T-helper 1 cell (primary cell): ENCODE measurements at places on chromosomes 7 and 10.
A peak's percentile ranks its signal among the peaks of the same experiment; 100 is the strongest.

- no peak for DNase-seq
Observed at GRCh38 chr7:7505915-7506314, 29.8 kb downstream of the COL28A1 start.

GRCh38 chr7:133293384-133294160 lies 40.7 kb downstream of the EXOC4 start:
- no peak for DNase-seq

GRCh38 chr7:85224171-85224570 lies 37.3 kb upstream of the SEMA3D start:
- no peak for DNase-seq

GRCh38 chr10:132912713-132913558 lies 29.4 kb downstream of the CFAP46 start:
- no peak for DNase-seq

- no peak for DNase-seq
Observed at GRCh38 chr10:95389982-95390381, 99.2 kb upstream of the PDLIM1 start.

GRCh38 chr10:107011105-107011504 lies 153.4 kb downstream of the SORCS1 start:
- no peak for DNase-seq

- no peak for DNase-seq
Observed at GRCh38 chr7:94602181-94602580, 53.8 kb downstream of the SGCE start.

DNA sequence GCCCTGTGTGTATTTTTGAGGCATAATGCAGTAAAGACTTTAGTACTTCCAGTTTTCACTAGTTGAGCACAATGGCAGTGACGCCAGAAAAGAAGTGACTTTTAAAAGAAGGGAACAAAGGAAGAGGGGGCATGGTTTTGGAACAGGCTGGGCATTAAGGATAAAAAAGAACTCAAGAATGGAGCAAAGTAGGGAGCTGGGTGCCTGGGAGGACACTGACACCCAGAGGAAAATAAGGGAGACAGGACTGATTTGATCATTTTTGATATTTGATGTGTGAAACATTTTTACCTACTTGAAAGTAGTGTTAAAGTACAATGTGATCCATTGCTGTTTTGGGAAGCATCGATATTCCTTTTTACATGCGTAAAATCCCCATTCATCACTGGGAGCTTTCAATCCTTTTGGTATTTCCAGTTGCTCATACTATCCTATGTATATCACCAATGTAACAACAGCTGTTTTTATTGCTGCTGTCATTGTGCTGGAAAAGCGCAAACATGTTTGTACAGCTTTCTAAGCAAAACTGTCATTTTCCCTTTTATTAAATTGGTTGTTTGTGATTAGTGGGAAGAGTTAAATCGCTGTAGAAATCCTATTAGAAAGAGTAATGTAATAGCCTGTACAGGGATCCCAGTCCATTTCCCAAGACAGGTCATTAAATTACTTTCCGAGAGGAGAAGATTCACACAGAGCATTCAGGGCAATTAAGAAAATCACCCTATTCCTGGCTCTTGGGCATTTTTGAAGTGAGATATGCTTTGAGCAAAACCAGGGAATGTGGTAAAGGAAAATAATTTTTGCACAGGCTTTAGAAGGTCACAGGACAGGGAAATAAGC lies 85.2 kb downstream of the ADAM12 start:
- no peak for DNase-seq

GRCh38 chr7:90666186-90666585 lies 70.1 kb downstream of the CDK14 start:
- no peak for DNase-seq

- DNase-seq: no peak
Observed at GRCh38 chr10:6423413-6424170, 156.5 kb downstream of the PRKCQ start.

DNA sequence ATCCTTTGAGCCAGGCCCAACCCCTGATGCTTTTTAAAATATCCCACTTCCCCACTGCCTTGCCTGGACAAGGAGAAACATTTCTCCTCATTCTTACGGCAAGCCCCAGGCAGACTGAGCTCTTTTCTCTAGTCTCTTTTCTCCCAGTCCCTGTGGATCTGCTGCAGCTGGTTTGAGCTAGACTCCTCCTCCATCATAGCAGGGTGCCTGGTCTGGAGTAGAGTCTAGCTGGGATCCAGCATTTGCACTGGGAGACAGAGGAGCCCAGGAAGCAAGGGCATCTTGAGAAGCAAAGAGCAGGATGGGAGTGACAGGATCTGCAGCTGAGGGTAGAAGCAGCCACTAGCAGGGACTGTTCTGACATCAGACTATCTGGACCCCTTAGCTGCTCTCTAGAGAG lies 562.3 kb upstream of the COBL start:
- no peak for DNase-seq

- no peak for DNase-seq
Observed at GRCh38 chr7:51311166-51311565, 5.4 kb downstream of the COBL start.

- DNase-seq: no peak
Observed at GRCh38 chr10:90047243-90047729, 345.9 kb downstream of the KIF20B start.

DNA sequence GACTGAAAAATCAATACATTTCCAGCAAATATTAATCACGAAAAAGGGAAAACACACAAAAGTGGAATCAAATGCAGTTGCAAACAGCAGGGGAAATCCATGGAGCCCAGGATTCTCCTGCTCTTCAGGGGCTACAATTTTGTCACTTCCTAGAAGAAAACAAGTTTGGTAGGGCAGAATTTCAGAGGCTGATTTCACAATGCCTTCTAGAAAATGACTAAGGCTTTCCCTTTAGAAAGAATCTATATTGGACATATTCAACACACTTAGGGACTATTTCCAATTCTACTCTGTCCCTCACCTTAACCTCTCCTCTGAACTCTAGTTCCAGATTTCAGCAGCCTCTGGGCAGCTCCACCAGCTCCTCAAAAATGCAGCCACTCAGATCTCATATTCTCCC lies 111.3 kb downstream of the HECTD2 start:
- DNase-seq: no peak

DNA sequence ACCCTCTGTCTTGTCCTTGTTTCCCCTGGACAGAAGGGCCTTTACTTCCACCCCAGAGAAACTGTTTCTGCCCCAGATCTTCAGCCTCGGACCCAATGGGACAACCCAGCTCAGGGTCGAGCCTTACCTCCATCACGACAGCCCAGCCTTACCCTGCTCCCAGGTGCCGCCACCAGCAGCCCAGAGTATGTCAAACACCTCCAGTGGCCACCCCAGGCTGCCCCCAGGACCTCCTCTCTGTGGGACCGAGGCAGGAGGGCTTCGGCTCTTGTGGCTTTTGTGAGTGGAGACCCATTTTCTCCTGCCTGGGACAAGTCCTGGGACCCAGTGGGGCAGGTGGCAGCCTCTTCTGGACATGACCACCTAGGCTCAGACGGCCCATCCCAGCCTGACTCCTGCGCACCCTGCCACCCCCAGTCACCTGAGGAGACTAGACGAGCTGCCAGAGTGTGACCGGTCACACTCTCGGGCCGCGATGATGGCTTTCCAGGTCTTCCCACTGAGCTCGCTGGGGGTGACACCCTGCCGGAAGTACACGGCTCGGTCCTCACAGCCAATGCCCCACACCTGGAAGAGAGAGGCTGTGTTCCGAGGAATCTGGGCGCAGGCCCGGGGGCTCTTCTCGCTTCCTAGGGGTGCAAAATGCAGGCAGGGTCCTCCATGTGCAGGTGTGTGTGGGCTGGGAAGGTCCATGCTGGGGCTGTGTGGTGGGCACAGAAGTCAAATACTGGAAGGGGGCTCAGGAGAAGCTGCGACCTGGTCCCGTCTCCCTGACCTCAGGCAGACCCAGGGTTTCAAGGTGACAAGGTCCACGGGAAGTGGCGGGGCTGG lies 15.5 kb downstream of the TECPR1 start:
- no peak for DNase-seq

- no peak for DNase-seq
Observed at GRCh38 chr10:14296065-14296709, 34.5 kb downstream of the FRMD4A start.

GRCh38 chr10:22365644-22366434 lies 20.5 kb downstream of the SPAG6 start:
- no peak for DNase-seq

DNA sequence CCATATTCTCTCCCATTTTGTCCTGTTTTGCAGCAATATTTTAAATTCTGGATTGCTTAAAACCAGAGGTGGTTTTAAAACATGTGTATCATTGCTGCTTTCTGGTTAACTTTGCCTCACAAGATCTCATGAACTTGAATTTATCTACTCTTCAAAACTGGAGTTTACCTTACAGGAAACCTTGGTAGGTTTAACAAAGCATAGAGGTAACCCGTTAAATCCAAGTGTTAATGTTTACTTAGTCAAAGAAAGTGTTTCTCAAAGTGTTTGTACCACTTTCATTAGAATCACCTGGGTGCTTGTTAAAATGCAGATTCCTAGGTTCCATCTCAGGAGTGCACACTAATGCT lies 44.0 kb upstream of the VDAC2 start:
- no peak for DNase-seq

DNA sequence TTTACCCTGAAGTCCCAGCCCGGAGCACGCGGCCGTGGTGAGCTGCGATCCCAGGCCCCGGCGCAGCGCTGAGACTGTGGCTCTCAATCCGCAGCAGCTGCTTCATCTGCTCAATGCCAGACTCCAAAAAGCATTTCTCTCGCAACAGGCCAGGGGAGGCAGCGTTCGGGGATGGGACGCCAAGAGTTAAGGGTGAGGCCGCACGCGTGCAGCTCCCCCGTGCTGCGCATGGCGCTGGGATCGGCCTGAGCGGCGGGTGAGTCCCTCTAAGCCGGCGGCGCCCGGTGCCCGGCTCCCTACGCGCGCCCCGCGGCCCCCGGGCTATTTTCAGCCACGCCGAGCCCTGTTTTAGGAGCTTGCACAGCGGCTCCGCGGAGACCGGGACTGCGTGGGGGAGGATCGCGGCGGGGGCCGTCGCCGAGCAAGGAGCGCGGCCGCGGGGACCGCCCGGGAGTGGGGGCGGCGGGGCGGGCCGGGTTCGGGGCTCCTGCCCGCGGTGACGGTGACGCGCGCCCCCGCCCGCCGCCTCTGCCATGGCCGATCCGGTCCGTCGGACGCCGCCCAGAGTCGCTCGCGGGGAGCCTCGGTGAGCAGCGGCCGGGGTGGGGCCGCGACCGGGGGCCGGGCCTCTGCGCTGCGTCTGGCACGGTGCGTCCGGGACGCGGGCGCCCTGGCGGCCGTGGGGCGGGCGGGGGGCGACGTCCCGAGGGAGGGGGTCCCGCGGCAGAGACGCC lies 29.4 kb upstream of the JAKMIP3 start:
- no peak for DNase-seq

DNA sequence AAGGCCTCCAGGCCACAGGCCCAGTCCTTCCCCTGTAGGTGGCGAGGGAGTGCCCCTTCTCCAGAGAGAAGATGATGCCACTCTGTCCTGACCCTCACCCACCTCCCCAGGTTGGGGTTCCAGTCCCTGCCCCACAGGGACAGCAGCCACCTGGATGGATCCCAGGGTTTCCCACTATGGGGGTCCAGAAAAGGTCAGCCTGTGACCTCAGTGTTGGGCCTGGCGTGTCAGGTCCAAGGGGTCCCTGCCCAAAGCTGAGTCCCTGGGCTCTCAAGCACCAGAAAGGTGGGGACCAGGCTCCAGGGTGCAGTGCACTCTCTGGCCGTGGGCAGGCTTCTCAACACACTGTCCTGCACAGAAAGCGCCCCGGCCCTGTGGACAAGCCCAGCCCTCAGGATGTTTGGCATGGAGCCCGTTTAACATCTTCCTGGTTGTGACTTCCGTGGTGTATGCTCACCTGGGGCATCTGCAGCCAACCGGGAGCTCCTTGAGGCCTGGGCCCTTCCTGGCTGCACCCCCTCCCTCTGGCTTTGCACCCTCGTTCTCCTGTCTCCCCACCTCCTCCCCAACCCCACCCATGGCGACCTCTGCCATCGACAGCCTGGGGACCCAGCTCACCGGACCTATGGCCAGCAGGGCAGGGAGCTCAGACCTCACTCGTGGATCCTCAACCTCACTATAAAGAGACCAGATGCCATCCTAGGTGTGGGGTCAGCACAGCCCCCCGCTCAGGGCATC lies 58.3 kb upstream of the PPP2R2D start:
- DNase-seq: no peak

DNA sequence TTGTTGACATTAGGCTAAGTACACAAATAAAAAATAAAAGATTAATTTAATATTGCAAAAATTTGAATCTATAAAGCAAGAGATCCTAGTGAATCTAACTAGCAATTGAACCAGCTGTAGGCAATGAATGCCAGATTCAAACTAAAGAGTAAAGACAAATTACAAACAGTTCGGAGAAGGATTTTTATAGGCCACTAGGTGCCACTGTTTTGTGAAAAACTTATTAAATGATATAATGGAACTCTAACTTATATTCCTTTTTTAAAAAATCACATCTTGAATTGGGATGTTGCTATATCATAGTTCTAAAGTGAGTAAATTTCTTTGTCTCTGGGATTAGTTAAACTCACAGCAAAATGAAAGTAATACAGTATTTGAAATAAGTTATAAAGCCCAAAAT lies 39.1 kb upstream of the GNAI1 start:
- DNase-seq: no peak

- DNase-seq: no peak
Observed at GRCh38 chr7:81393018-81393417, 376.8 kb downstream of the HGF start.

GRCh38 chr10:12594448-12594944 lies 245.1 kb downstream of the CAMK1D start:
- DNase-seq: peak; percentile 6

GRCh38 chr7:135194494-135195095 lies 16.7 kb downstream of the WDR91 start:
- no peak for DNase-seq

GRCh38 chr7:78835897-78836296 lies 617.6 kb downstream of the MAGI2 start:
- no peak for DNase-seq

DNA sequence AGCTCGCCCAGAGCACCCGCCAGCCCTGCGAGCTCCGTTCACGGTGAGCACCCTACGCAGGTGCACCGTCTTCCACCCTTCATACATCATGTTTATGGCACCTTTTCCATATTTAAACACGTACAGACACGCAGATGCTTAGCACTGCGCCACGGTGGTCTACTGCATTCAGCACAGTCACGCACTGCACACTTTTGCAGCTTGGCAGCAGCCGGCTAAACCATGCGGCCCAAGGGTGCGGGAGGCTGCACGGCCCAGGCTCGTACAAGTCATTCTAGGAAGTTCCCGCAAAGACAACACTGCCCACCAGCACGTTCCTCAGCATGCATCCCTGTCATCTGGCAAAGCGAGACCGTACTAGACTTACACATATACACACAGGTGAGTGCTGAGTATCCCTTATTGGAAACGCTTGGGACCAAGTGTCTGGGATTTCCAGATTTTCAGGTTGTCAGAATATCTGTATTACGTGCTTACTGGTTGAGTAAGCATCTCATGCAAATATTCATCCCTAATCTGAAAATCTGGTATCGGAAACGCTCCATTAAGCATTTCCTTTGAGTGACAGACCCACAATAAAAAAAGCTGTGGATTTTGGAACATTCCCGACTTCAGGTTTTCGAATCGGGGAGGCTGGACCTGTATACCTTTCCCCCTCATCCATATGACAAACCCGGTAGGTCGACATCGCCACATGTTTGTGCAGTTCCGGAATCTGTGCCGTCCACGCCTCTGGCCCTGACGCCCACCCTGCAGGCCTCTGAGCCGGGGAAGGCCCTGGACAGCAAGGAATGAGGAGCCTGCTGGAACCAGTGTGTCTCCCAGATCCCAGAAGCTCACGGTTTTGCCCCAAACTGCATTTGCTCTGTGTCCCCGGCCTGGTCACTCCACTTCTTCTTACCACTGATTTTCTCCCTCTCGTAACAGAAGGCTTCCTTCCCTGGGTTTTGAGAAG lies 222.2 kb downstream of the ELFN1 start:
- DNase-seq: no peak
